ENCODE measurements at places on chromosomes 5 and 9.

- no peak for DNase-seq
Observed at GRCh38 chr9:124708074-124708473, 63.0 kb downstream of the NR6A1 start.

DNA sequence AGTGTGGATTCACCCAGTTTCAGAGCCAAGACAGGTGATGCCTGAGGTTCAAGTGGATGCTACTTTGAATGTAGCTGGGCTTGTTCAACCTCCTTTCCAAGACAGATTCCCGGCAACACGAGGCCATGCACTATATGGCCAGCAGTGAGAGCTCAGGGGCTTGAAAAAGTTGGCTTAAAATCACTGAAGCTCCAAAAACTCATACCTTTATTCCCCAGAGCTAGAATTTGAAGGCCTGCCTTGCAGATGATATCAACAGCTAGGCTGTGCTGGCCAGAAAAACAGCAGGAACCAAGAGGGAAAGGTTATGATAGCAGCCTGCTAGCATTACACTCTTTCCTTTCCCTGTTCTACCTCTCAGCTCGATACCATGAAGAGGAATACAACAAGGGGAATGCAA lies 120.2 kb upstream of the DAB2 start:
- no peak for DNase-seq

GRCh38 chr5:177487975-177488374 lies 9.4 kb downstream of the PDLIM7 start:
- no peak for DNase-seq

GRCh38 chr5:37319037-37319782 lies 51.7 kb downstream of the NUP155 start:
- DNase-seq: no peak

DNA sequence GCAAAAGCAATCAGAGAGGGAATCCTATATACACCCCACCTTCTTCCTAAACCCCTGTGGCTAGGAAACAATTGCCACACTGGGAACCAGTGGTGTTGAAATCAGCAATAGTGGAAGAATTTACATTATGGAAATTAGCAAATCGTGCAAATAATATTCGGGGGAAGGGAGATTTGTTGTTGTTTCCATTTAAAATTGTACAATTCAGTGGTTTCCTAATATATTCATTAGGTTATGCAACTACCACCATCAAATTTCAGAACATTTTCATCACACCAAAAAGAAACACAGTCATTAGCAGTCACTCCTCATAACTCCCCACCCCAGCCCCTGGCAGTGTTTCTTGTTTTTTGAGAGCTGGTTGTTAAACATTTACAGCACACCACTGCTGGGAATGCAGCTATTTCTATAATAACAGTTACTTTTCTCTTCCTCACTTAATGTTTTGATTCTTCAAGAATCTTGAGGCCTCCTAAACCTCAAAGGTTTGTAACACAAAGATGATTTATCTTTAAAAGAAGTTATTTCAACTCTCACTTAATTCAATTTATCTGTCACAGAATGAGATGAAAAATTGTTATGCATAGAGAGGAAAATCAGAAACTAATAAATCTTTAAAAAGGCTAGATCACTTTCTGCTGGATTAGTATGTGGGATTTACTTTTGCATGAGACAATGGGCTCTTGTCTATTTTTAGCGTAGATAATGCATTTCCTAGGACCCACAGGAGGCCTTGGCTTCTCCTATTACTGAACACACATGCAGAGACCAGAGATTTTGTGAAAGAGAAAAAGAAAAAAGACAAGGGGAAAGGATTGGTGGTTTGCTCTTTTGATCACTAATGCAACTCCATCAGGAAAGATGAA lies 91.8 kb upstream of the DAPK1 start:
- no peak for DNase-seq

DNA sequence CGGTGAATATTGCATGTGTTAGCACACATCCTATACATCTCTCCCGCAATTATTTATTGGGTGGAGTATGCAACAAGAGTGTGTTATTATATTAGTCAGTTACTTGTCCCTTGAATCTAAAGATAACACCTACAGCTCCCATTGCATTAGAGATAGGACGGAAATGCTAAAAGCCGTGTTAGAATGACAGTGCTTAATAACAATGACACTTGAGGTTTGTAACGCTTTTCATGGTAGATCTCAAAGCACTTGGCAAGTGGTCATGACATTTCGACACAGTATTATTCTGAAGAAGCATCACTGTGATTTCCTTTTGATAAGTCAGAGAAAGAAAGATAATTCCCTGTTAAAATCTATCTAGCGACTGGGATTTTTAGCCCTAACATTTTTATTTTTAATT lies 33.4 kb upstream of the TRIO start:
- peak; percentile 45 for DNase-seq

GRCh38 chr9:121196389-121196788 lies 5.3 kb downstream of the RAB14 start:
- DNase-seq: no peak

DNA sequence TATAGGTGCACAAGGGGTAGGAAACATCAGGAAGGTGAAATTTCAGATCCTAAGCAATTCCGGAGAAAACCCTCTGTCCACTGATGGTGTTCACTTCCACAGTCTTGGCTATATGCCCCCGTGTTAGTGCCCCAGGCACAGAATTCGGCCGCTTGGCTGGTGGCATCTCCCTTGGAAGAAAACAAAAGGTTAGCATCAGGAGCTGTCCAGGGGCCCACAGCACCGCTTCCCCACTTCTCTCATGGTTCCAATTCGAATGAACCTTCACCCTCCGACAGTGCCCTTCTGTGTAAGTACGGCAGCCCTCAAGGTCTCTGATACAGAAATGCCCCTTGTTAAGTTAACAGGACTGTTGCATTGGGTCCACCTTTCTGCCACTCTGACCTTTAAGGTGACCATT lies 409.0 kb downstream of the GADD45G start:
- DNase-seq: no peak

DNA sequence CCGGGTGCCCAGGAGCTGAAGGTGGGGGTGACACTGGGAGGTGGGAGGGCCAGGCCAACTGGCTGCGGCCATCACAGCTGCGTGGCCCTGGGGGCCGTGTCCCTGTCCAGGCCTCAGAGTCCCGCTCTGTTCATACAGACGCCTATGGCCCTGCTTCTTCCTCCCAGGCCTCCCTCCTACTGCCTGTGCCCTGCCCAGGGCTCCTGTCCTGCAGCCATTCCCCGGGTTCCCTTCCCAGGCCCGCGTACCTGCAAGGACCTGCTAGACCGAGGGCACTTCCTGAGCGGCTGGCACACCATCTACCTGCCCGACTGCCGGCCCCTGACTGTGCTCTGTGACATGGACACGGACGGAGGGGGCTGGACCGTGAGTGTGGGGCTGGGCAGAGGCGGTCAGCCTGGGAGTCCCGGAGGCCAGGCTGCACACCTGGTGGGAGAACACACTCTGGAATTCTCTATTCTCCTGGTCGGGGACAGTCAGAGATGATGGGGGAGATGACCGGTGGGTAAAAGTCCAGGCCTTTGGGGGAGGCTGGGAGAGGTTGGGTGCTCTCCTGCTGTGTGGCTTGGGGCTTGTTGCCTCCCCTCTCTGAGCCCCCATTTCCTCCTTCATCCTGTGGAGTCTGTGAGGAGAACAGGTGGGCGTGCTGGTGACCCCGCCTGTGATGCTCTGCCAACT lies 4.5 kb downstream of the FCN2 start:
- no peak for DNase-seq
